ENCODE measurements at places on chromosomes 6 and 20.

DNA sequence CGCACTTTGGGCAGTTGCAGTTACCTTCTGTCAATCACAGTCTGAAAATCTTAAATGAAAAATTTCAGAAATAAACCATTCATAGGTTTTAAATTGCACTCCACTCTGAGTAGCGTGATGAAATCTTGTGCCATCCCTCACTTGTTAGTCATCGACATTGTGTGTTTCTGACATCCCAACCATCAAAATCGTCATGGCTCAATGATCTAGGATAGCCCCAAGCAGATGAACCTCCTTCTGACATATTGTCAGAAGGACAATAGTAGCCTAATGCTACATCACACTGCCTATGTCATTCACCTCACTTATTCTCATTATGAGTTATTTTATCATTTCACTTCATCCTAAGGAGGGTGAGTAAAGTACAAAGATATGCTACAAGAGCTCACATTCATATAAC, 284.8 kb downstream of the PTPRK start:
- DNase-seq, result no peak

DNA sequence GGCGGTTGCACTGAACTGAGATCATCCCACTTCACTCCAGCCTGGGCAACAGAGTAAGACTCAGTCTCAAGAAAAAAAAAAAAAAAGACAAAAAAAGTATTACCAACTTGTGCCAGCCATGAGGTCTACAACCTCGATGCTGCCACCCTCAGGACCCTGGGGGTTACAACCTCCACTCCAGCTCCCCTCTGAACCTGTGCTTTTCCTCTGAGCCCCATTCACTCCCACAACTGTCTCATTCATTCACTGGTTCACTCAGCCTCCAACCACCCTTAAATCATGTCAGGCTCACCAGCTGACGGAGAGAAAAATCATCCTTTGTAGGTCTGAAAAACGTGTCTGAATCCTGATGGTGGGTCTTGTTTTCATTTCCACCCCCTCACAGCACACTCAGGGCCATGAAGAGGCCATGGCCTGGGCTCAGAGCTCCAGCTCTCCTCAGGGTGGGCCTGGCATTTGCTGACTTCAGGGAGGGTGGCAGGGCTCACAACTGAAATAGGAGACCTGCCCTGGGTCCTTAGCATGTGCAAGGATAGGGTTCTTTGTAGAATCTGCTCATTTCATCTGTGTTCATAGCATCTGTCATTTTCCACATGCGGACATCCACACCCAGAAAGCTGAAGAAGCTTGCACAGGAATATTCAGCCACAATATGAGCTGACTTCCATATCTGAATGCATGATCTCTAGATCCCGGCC, 1.9 kb upstream of the ULBP1 start:
- DNase-seq, result peak; percentile 30

DNA sequence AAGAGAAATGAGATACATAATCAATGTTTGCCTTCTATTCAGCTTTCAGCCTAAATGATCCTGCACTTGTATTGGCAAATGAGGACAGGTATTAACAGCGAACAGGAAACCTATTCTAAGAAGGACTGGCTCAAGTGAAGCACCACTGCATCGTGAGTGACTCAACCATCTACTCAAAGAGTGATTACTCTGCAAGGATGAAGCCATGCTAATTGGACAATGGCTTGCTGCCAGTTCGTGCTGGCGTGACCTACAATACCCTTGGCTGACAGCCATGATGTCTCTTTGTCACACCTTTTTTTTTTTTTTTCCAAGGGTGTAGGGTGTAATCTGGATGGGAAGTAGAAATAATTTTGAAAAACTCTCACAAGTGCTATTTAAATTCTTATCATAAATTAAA, 104.9 kb downstream of the GJA10 start:
- DNase-seq, result peak; percentile 49

- no peak for DNase-seq
These were observed 105.9 kb downstream of the TOX2 start for GRCh38 chr20:44020406-44021148.

- DNase-seq, result peak; percentile 56
These were observed 221.3 kb downstream of the GRIK2 start for GRCh38 chr6:101614774-101615173.

GRCh38 chr6:99712519-99712918, 105.9 kb downstream of the PRDM13 start:
- DNase-seq, result no peak

DNA sequence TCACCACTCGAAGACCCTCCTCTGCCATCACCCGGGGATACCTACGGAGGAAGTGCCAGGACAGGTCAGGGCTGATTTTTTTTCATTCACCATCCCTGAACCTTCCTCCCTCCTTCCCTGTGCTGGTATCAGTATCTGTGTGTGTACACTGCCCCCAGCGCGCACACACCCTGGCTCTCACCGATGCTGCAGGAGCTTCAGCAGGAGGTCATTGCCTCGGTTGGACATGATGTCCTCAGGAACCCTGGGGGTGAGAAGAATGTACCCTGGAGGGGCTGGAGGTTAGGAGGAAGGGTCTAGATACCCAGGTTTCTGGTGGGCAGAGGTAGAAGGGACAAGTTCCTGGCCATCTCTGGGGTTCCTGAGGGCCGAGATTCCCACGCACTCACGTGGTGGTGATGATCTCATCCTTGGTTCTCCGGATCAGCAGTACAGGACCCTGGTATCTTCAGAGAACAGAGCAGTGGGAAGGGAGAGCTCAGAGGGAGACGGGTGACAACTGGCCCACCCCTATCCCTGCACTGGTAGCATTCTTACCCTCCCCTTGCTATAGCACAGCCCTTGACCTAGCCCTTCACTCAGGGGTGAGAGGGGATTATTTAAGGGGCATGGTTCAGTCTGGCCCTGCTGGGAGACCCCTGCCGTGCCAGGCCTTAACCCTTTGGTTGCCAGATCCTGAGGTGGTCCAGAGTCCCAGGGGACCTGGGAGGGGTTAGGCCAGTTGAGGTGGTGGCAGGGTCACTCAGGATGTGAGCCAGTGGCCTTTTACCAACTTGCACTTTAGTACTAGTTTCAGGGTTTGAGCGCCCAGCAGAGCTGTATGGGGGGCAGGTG, 7.2 kb upstream of the LY6G5C start:
- no peak for DNase-seq

DNA sequence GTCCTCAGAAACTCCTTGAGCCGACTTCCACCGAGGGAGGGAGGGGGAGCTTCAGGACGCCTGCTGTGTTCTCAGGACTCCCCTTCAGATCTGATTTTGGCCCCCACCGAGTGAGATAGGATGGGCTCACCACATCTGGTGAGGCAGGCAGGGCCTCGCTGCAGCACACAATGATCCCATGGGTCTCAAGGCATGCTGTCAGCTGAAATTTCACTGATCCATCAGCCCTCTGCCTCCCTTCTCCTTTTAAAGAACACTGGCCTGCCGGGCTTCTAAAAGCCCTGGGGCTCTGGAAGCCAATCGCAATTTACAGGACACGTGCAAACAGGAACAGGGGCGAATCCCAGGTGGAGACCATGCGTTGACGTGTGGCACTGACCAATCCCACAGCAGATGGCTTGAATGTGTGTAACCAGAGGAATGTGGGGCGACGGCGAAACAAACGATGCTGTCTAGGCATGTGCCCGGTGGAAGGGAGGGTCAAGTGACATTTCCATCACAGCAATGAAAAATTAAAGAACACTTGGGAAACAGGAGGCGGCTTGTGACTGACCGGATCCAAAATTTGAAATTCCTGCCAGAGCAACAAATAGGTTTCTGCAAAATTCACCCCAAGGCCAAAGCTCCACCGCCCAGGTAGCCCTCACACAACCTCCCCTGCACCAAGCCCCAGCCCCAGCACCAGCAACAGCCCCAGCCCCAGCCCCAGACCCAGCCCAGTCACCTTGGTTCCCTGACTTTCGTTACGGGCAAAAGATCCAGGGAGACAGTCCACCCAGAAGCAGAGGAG, 167.1 kb upstream of the ZNF337 start:
- peak; percentile 48 for DNase-seq

DNA sequence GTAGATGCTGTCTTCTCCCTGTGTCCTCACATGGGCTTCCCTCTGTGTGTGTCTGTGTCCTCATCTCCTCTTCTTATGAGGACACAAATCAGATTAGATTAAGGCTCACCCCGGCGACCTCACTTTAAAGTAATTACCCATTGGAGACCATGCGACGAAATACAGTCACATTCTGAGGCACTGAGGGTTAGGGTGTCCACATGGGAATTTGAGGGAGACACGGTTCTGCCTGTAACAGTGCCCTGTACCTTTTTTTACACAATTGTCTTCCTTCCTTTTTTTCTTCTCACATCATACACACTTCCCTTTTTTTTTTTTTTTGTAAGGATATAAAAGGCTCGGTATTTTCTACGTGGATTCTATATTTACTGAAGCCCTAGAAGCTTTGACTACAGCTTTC, 48.9 kb downstream of the DEK start:
- DNase-seq, result no peak

GRCh38 chr20:58613061-58613854, 37.8 kb upstream of the STX16 start:
- no peak for DNase-seq
